ENCODE measurements at places on chromosomes 2 and 18. TPM values are rescaled to one million over a fixed set of nuclear protein-coding genes. Genes with fewer than 3 reads are reported as not detected.

- no peak overlapping the region for H3K4me3 ChIP-seq
- no peaks in the 10 kb centered on the region for H3K36me3 ChIP-seq
- no peaks in the 10 kb centered on the region for H3K27me3 ChIP-seq
- H3K4me1 ChIP-seq: peaks cover under 1% of the 10 kb centered on the region
These were observed 38.9 kb upstream of the B3GNT2 start for GRCh38 chr2:62156861-62157496.

The PPP1R1C gene
- 1.2 TPM for total RNA-seq

DNA sequence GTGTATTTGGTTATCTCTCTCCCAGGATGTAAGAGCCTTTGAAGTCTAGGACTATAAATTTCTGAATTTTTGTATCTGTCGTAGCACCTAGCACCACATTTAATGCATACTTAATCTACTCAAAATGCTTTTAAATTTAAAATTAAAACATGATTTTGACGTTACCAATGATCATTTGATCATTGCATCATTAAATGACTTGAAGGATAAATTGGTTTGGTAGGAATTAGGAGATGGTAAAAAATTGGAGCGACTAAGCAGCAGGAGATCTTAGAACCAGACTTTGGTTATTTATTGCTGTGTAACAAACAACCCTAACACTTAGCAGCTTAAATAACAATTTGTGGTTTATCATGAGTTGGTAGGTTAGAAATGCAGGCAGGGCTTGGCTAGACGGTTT, 84.9 kb downstream of the MYO3B start:
- no peaks in the 10 kb centered on the region for H3K36me3 ChIP-seq
- H3K4me3 ChIP-seq: no peak overlapping the region
- no peaks in the 10 kb centered on the region for H3K27me3 ChIP-seq

The HK2 gene
- total RNA-seq: 46.2 TPM

Measured in astrocyte (in vitro differentiated cells and primary cell).